ENCODE measurements at places on chromosomes 1 and 21. TPM values are rescaled to one million over a fixed set of nuclear protein-coding genes. Genes with fewer than 3 reads are reported as not detected.

Gene CDA
- total RNA-seq: 8.1 TPM

Gene TCHHL1
- not detected for total RNA-seq

Gene IQCC
- 0.42 TPM for total RNA-seq

DNA sequence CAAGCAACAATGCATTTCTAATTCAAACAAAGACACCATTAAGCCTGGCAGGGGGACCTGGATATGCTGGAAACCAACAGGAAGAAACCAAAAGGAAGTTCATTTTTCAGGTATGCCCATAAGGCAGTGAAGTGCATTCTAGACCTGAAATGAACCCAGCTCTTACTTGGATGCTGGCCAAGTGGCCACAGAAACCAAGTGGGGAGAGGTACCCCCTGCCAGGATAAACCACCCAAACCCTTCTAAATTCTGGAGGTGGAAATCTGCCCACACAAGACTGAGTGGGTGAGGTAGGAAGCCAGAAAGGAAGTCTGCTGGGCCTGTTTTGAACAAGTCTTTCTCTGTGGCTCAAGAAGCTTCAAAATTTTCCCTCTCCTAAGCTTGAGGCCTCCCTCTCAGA lies 2.6 kb downstream of the CD5L start:
- no peaks in the 10 kb centered on the region for H3K4me1 ChIP-seq
- no peak overlapping the region for H3K4me3 ChIP-seq
- H3K36me3 ChIP-seq: no peaks in the 10 kb centered on the region
- no peak overlapping the region for H3K27ac ChIP-seq
- DNase-seq: no peak

DNA sequence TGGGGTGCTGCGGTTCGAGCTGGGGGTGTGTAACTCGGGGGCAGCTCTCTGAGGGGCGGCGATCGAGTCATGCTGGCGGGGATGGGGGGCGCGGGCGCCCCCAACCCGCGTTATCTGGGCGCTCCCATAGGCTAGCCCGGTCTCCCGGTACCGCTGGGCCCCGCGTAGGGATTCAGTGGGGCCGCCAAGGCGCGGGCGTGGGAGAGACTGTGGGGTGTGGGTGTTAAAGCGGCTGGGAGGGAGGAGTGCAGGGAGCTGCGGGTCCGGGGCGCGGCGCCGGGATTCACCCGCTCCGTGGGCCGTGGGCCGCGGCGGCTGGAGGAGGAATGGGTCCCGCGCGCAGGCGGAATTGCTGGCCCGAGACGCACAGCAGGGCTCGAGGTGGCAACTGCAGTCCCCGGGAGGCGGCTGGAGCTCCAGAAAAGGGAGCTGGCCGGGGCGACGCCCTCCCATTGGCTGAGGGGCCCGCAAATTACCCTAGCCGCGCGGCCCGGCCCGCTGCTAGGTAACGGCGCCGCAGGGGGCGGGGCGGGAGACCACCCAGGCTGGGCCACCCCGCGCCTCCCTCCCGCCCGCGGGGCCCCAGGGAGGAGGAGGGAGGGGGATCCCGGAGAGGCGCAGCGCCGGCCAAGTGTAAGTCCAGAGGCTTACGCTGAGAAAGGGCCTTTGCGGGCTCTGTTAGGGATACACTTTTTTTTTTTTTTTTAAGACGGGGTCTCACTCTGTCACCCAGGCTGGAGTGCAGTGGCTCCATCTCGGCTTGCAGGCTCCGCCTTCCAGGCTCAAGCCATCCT lies at the start of gene PTCH2:
Gene PTCH2 (minus strand): TSS at position 392 of the 794 bp plus-strand sequence. CDS start 321 bp downstream, at position 71.
- no peak within 1 kb of the TSS for H3K4me3 ChIP-seq
- H3K27ac ChIP-seq: no peak within 1 kb of the TSS
- no peaks in the 10 kb centered on the region for H3K27me3 ChIP-seq
- no peaks in the 10 kb centered on the region for H3K36me3 ChIP-seq

DNA sequence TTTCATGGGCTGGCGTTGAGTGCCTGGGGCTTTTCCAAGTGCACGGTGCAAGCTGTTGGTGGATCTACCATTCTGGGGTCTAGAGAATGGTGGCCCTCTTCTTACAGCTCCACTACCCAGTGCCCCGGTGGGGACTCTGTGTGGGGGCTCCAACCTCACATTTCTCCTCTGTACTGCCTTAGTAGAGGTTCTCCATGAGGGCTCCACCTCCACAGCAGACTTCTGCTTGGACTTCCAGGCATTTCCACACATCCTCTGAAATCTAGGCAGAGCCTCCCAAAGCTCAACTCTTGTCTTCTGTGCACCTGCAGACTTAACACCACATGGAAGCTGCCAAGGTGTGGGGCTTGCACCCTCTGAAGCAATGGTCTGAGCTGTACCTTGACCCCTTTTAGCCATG lies 82.1 kb downstream of the CCDC18 start:
- no peaks in the 10 kb centered on the region for H3K4me1 ChIP-seq
- H3K4me3 ChIP-seq: no peak overlapping the region
- H3K36me3 ChIP-seq: peaks cover 3% of the 10 kb centered on the region
- no peak overlapping the region for H3K27ac ChIP-seq
- no peaks in the 10 kb centered on the region for H3K27me3 ChIP-seq
- DNase-seq: no peak

Gene TIE1
- 10.4 TPM for total RNA-seq

Gene PLA2G2C
- total RNA-seq: not detected

- H3K4me1 ChIP-seq: no peaks in the 10 kb centered on the region
- DNase-seq: no peak
- no peaks in the 10 kb centered on the region for H3K27me3 ChIP-seq
- no peak overlapping the region for H3K4me3 ChIP-seq
- no peaks in the 10 kb centered on the region for H3K36me3 ChIP-seq
Measured at GRCh38 chr1:156608036-156608674, 6.9 kb upstream of the GPATCH4 start.

GRCh38 chr1:64242895-64243756 lies 39.7 kb downstream of the UBE2U start:
- H3K27me3 ChIP-seq: peaks cover 2% of the 10 kb centered on the region
- no peaks in the 10 kb centered on the region for H3K36me3 ChIP-seq

DNA sequence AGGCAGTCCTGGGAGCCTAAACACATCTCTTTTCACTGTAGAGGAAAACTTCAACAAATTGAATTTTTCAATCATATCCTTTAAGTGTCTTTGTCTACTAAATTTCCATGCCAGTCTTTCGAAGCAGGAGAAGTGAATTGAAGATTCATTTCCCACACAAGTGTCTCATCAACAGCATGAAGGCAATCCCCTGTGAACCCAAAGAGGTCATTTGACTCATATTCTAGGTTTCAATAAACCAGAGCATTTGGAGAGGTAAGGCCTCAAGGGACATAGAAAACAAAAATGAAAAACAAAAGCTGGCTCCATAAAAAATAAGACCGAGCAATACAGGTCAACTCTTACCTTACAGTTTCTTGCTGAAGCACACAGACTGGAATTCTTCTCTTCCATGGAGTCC lies 94.1 kb upstream of the ATP1B1 start:
- no peaks in the 10 kb centered on the region for H3K4me1 ChIP-seq
- no peaks in the 10 kb centered on the region for H3K27me3 ChIP-seq
- no peak overlapping the region for H3K4me3 ChIP-seq

Gene C1QA
- 73.0 TPM for total RNA-seq

GRCh38 chr1:71823708-71824305 lies 458.5 kb downstream of the NEGR1 start:
- no peaks in the 10 kb centered on the region for H3K36me3 ChIP-seq
- no peak for DNase-seq
- no peaks in the 10 kb centered on the region for H3K27me3 ChIP-seq

DNA sequence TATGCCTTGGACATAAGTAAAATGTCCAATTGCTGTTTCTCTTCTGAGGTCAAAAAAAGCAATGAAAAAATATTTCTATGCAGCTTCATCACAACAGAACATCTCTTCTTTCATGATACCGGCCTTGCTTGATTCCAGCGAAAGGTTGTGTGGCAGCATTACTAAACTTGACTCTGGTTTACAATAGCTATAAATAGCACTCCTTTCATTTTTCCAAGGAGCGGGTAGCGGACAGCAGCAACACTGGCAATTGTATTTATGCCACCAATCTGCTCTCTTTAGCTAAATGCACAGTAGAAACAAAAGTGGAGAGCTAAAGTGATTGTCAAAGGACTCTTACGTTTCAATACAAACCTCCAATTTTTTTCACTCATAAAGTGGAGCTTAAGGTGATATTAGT lies 7.5 kb upstream of the DAB1 start:
- no peaks in the 10 kb centered on the region for H3K4me1 ChIP-seq
- H3K27me3 ChIP-seq: no peaks in the 10 kb centered on the region
- DNase-seq: no peak
- H3K36me3 ChIP-seq: no peaks in the 10 kb centered on the region
- H3K4me3 ChIP-seq: no peak overlapping the region
- H3K27ac ChIP-seq: no peak overlapping the region

DNA sequence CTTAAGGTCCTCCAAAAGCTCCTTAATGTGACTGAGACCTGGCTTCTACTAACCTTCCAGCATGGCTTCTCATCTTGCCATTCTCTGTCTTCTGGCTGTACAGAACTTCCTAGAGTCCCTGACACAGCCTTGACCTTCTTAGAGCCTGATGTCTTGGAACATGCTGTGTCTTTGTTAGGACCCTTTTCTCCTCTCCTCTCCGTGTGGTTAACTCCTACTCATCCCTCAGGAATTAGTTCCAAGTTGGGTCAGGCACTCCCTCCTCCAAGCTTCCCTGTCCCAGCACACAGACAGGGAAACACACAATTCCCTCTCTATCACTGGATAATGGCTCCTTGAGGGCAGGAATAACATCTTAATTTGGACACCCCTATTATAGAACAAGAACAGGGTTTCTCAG lies 275.4 kb upstream of the USP24 start:
- H3K27me3 ChIP-seq: no peaks in the 10 kb centered on the region
- H3K4me3 ChIP-seq: no peak overlapping the region
- H3K36me3 ChIP-seq: no peaks in the 10 kb centered on the region
- no peaks in the 10 kb centered on the region for H3K4me1 ChIP-seq
- no peak for DNase-seq

Gene AGT
- total RNA-seq: 1,430 TPM

Gene LYPD8
- total RNA-seq: not detected

DNA sequence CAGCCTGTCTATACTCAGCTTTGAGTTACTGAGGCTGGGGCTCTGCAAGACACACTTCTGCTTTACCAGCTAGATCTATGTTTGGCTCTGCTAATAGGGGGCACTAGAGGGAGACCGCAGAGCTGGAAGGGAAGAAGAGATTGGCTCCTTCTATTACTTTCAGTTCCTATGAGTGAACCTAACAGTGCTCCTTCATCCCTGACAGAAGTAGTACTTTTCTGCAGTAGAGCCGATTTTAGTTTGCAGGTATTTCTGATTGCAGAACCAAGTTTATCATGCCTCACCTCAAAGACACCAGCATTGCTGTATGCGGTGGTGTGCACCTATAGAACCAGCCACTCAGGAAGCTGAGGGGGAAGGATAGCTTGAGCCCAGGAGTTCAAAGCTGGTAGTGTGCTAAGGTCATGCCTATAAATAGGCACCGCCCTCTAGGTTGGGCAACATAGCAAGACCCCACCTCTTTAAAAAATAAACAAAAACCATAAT lies 5.7 kb upstream of the ZDHHC18 start:
- H3K27me3 ChIP-seq: no peaks in the 10 kb centered on the region
- no peak for DNase-seq
- H3K4me1 ChIP-seq: peaks cover 12% of the 10 kb centered on the region
- H3K27ac ChIP-seq: no peak overlapping the region
- H3K4me3 ChIP-seq: no peak overlapping the region
- no peaks in the 10 kb centered on the region for H3K36me3 ChIP-seq

GRCh38 chr21:41678924-41679318 lies 87.9 kb downstream of the RIPK4 start:
- peak; percentile 78 for DNase-seq
- H3K4me3 ChIP-seq: no peak overlapping the region
- peak overlapping the region; percentile 56 for H3K27ac ChIP-seq
- no peaks in the 10 kb centered on the region for H3K36me3 ChIP-seq
- no peaks in the 10 kb centered on the region for H3K27me3 ChIP-seq
- H3K4me1 ChIP-seq: no peaks in the 10 kb centered on the region

Gene C1orf116
- 0.59 TPM for total RNA-seq

- no peaks in the 10 kb centered on the region for H3K4me1 ChIP-seq
- no peaks in the 10 kb centered on the region for H3K36me3 ChIP-seq
- no peak overlapping the region for H3K4me3 ChIP-seq
- no peak for DNase-seq
- H3K27me3 ChIP-seq: no peaks in the 10 kb centered on the region
Measured at GRCh38 chr1:240282061-240282830, 190.6 kb downstream of the FMN2 start.

DNA sequence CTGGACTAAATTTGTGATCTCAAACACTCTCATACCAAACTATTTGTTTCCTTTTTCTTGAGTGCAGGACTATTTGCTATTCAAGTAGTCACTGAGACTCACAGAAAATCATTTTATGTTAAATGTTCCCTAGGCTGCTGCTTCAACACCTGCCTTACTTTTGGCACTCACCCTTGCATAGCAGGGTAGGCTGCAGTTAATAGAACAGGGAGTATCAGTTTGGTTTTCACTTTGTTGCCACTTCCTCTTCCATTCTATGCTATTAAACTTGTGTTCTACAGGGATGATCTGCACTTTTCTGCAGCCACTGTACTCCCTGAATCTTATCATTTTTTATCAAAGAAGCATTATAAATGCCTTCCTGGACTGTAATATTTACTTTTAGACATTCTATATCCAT lies 148.7 kb upstream of the PRMT6 start:
- no peak overlapping the region for H3K4me3 ChIP-seq
- no peaks in the 10 kb centered on the region for H3K4me1 ChIP-seq
- H3K36me3 ChIP-seq: no peaks in the 10 kb centered on the region
- H3K27ac ChIP-seq: no peak overlapping the region
- DNase-seq: no peak

GRCh38 chr1:197444755-197445154 lies 176.7 kb downstream of the CRB1 start:
- DNase-seq: no peak
- H3K4me3 ChIP-seq: no peak overlapping the region

DNA sequence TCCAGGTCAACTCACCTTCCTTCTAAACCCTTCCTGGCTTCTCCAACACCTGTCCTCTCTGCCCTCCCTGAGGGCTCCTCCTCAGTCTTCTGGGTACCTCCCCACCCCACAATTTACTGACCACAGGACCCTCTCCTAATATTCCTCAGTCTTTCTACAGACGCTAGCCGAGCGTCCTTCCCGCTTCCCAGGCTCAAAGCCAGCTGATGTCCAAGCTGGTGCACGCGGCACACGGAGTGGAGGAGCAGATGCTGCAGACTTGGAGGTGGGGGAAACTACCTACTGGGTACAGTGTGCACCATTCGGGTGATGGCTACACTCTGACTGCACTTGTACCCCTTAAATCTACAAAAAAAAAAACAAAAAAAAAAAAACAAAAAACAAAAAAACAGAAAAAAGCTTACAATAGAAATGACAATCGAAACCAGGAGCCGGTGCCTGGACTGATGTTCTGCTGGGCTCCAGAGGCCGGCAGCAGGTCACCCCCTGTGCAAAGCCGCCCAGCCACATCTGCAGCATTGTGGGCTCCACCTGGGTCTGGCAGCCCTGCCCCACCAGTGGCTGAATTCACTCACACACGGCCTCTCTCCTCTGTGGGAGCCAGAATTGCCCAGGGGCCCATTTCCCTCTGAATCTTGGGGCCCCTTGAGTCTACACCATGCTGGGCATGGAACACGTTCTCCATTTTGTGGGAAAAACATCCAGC lies 7.0 kb downstream of the TRIM11 start:
- H3K27me3 ChIP-seq: no peaks in the 10 kb centered on the region
- H3K27ac ChIP-seq: no peak overlapping the region
- H3K4me3 ChIP-seq: no peak overlapping the region
- peaks cover 14% of the 10 kb centered on the region for H3K36me3 ChIP-seq

All from liver (tissue), 10 donors.